Right cardiac atrium (tissue), 5 donors: ENCODE measurements at places on chromosomes 7 and 10. TPM values are rescaled to one million over a fixed set of nuclear protein-coding genes. Genes with fewer than 3 reads are reported as not detected.

Gene SPRN
- total RNA-seq: not detected

GRCh38 chr7:86814661-86815379 lies 171.1 kb downstream of the GRM3 start:
- DNase-seq: no peak

DNA sequence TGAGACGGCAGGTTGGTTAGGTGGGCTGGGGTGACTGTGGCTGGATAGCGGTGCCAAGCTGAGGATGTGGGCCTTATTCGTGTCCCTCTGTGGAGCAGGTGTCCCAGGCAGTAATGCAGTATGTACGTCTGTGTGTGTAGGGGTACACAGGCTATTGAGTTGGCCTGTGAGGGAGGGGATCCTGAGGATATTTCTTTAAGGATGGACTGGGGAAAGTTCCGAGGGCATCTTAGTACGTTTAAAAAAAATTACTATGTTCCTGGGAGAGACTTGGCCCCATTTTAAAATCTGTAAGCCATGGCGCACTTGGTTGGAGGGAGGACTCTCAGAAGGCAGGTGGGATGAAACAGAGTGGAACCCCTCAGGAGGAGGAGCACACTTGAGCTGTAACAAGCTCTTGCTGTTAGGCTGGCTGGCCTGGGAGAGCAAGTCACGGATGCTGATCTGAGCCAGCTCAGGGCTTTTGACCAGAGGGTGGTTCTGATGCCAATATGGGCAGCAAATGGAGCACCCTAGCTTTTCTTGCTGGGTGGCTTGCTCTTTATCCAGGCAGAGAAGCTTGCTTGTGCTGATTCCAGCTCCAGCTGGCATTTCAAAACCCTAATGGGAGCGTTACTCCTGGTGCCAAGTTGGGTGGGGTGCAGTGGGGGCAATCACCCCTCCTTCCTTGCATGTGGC lies 765 bp downstream of the WBP1L start:
- peak; percentile 74 for DNase-seq

DNA sequence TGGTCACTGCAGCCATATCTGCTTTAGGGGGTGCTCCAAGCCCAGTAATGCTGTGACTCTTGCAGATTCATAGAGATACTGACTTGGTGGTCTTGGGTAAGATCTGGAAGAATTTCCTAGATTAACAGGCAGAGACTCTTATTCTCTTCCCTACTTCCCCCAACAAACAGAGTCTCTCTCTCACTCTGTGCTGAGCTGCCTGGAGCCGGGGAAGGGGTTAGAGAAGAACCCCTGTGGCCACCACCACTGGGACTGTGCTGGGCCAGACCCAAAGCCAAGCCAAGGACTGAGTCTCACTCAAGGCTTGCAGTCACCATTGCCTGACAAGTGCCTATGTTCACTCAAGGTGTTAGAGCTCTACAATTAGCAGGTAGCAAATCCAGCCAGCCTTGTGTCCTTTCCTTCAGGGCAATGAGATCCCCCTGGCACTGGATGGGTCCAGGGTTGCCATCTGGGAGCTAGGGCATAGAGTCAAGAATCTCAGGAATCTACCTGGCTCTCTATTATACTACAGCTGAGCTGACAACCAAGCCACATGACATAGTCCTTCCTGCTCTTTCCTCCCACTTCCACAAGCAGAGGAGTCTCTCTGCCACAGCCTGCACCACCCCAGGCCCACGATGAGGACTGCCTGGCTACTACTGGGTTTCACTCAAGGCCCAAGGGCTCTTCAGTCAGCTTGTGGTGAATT lies 41.4 kb upstream of the TECTB start:
- no peak for DNase-seq

DNA sequence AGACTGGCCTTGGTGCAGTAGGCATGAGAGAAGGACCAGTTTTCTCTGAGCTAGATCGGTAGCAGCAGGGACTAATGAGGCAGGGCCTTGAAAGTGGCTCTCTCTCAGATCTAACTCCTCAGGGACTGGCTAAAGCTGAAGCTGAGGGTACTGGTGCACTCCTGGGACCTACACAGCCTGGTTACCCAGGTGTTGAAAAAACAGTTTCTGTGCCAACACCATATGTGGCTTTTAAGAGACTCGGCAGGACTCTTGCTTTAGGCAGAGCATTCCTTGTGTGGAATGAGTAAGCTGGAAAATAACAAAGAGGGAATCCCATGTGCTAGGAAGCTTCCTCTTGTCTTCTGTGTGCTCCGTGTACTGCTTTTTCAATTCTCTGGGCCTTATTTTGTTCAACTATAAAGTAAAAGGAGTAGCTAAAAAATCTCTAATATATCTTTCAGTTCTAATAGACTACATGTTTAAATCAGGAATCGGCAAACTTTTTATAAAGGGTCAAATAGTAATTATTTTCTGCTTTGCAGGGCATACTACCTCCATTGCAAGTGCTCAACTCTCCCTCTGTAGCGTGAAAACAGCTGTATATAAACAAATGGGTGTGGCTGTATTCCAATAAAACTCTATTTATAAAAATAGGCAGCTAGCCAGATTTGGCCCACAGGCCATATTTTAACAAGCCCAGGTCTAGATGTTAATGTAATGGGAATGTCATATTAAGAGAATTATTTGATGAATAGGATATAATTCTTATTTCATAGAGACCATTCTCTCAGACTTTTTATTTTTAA lies 186.1 kb upstream of the KAT6B start:
- no peak for DNase-seq

- no peak for DNase-seq
Measured at GRCh38 chr7:142439739-142440138, 181.9 kb upstream of the PRSS58 start.
